Thoracic aorta endothelial cell (primary cell): ENCODE measurements at places on chromosomes 12 and 14. TPM values are rescaled to one million over a fixed set of nuclear protein-coding genes. Genes with fewer than 3 reads are reported as not detected.

The PMCH gene
- 0.36 and 1.9 TPM in 2 replicates for total RNA-seq

The FAM181A gene
- not detected in 2 replicates for total RNA-seq

The CIT gene
- total RNA-seq, result 30.6 and 56.0 TPM in 2 replicates

The ABCD4 gene
- total RNA-seq, result 41.8 and 49.2 TPM in 2 replicates

The PTHLH gene
- total RNA-seq, result 0.93 and 4.1 TPM in 2 replicates

The DUSP16 gene
- total RNA-seq, result 8.1 and 13.6 TPM in 2 replicates

The ACACB gene
- total RNA-seq, result 2.0 and 5.4 TPM in 2 replicates

The PAPOLA gene
- 231 and 251 TPM in 2 replicates for total RNA-seq

The AQP6 gene
- total RNA-seq, result not detected in 2 replicates

The PTPRR gene
- total RNA-seq, result 0.86 and 2.1 TPM in 2 replicates

The RESF1 gene
- 173 and 207 TPM in 2 replicates for total RNA-seq

The ITGB7 gene
- not detected in 2 replicates for total RNA-seq

The KRT73 gene
- total RNA-seq, result not detected in 2 replicates

The REP15 gene
- 6.3 and 6.6 TPM in 2 replicates for total RNA-seq

The BEGAIN gene
- 0.22 TPM in 1 of 2 replicates, not detected in the other for total RNA-seq

The KCNMB4 gene
- 1.8 and 1.9 TPM in 2 replicates for total RNA-seq

The NANOG gene
- not detected in 2 replicates for total RNA-seq

The TOGARAM1 gene
- 21.5 and 23.3 TPM in 2 replicates for total RNA-seq

The ADSS1 gene
- total RNA-seq, result 1.4 and 2.3 TPM in 2 replicates

The PAPLN gene
- 1.1 and 1.5 TPM in 2 replicates for total RNA-seq

The STAB2 gene
- not detected in 2 replicates for total RNA-seq

The RPL10L gene
- not detected in 2 replicates for total RNA-seq

The GLTP gene
- 78.3 and 85.6 TPM in 2 replicates for total RNA-seq

The CISTR gene
- total RNA-seq, result not detected in 2 replicates

The SLC2A13 gene
- total RNA-seq, result 7.0 and 7.2 TPM in 2 replicates

The KLRD1 gene
- 0.07 and 0.27 TPM in 2 replicates for total RNA-seq

The SLC41A2 gene
- 16.0 and 26.8 TPM in 2 replicates for total RNA-seq

The TAS2R7 gene
- total RNA-seq, result 0.13 and 0.14 TPM in 2 replicates

The SLC6A15 gene
- 0.43 and 0.80 TPM in 2 replicates for total RNA-seq

The POTEM gene
- not detected in 2 replicates for total RNA-seq

The SLC7A8 gene
- total RNA-seq, result 1.1 and 2.4 TPM in 2 replicates

The NRIP2 gene
- total RNA-seq, result not detected in 2 replicates

The PRKD1 gene
- total RNA-seq, result 10.1 and 10.8 TPM in 2 replicates

The ACOT6 gene
- not detected in 2 replicates for total RNA-seq

The HOXC5 gene
- not detected in 2 replicates for total RNA-seq

The INHBE gene
- total RNA-seq, result not detected in 2 replicates

The GPR84 gene
- not detected in 2 replicates for total RNA-seq

The HOTAIR gene
- not detected in 2 replicates for total RNA-seq

The TMCC3 gene
- total RNA-seq, result 36.4 and 45.2 TPM in 2 replicates

The SIX6 gene
- total RNA-seq, result not detected in 2 replicates

The TSHR gene
- not detected in 2 replicates for total RNA-seq

The IL22 gene
- not detected in 2 replicates for total RNA-seq

The MYF5 gene
- not detected in 2 replicates for total RNA-seq

The RPGRIP1 gene
- total RNA-seq, result not detected in 2 replicates

The ADAM21 gene
- total RNA-seq, result 0.36 and 0.40 TPM in 2 replicates

The AKAP6 gene
- 0.43 and 0.53 TPM in 2 replicates for total RNA-seq

The SVOP gene
- total RNA-seq, result not detected in 2 replicates

The PTPRO gene
- not detected in 2 replicates for total RNA-seq

The CD69 gene
- total RNA-seq, result 0.29 and 0.53 TPM in 2 replicates
